Left lung (tissue), 14 donors: ENCODE measurements at places on chromosomes 4 and X. TPM values are rescaled to one million over a fixed set of nuclear protein-coding genes. Genes with fewer than 3 reads are reported as not detected.

Gene BEX3
- total RNA-seq: 91.0 TPM

Gene CXCL3
- total RNA-seq: 12.4 TPM

Gene ADH1B
- total RNA-seq: 312 TPM

Gene CYBB
- total RNA-seq: 142 TPM

Gene ARHGAP6
- 7.0 TPM for total RNA-seq

Gene HTN3
- total RNA-seq: not detected

Gene FMR1NB
- total RNA-seq: not detected

Gene SPANXN1
- not detected for total RNA-seq
